ENCODE measurements at places on chromosomes 3 and 15.

- DNase-seq: no peak
These were observed 31.6 kb downstream of the SCAP start for GRCh38 chr3:47444103-47444502.

DNA sequence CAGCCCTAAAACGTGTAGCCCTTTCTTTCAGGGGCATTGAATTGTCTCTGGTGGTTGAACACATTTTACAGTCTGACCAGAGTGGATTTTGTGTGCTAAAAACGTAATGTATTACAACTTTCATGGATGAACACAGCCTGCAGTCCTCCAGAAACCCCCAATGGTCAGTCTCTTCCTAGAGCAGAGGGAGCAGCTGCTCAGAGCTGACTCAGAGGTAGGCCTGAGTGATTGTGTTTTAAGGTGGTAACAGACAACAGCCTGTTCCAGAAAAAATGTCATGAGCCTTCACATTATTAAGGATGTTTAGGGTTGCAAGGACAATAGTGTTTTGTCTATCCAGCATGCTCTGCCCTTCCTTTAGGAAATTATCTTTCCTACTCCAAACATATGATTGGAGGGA, 34.5 kb upstream of the CTNNB1 start:
- DNase-seq: no peak

DNA sequence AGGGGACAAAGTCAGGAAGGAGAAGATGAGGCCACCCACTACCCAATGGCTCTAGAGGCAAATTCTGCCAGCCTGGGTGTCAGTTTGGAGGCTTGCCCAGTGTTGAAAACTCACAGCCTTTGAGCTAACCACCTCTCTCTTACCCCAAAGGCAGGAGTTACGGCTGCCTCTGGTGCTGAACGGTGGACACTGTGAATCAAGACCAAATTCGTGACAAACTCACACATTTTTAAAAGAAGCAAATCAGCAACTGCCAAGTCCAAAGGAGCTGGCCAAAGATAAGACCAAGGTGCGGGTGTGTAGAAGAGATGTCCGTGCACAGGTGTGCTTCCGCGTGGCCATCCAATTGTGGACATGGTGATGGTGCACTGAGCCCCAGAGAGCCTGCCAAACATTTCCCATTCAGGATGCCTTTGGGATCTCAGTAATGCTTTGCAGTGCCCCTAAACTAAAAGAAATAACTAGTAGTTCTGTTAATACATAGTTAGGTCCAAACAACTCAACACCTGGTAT, 74.6 kb downstream of the FAM174B start:
- DNase-seq: no peak

GRCh38 chr3:43968465-43968864, 273.2 kb upstream of the TOPAZ1 start:
- no peak for DNase-seq

DNA sequence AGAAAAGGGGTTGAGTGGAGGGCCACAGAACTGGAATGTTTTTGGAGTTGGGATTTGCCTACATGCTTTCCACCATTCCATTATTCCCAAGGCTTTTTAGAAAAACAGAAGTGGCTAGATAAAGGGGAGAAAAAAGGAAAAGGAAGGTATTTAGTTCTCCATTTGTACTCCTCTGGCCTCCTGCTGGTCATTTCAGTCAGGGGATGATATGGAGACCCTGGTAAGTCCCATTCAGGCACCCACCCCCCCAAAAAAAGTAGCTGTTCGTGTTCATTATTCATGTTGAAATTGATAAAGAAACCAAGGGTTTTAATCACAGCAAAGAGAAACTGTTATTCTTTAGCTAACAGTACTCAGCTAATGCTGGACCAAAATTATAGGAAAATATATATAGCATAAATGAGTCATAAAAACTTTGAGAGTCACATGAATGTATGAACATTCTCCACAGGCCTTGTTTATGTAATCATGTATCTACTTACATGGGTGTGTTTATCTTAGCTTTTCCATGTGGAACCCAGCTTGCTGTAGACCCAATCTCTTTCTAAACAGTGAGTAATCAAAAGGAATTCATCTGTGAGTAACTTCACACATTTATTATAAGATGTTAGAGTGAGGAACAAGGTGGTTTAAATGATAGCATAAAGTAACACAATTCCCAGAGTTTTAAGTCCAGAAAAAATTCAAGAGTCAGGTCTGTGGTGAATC, 167.2 kb downstream of the KCNMB2 start:
- no peak for DNase-seq

All from stimulated activated CD4-positive, alpha-beta T cell treated with anti-CD3 and anti-CD28 coated beads, Interleukin-2, amount 100 ng/mL, for 48 hours (primary cell).